T-helper 2 cell (primary cell): ENCODE measurements at places on chromosomes 7 and 10.

- DNase-seq = no peak
Measured at GRCh38 chr10:71761105-71761511, 12.2 kb downstream of the VSIR start.

DNA sequence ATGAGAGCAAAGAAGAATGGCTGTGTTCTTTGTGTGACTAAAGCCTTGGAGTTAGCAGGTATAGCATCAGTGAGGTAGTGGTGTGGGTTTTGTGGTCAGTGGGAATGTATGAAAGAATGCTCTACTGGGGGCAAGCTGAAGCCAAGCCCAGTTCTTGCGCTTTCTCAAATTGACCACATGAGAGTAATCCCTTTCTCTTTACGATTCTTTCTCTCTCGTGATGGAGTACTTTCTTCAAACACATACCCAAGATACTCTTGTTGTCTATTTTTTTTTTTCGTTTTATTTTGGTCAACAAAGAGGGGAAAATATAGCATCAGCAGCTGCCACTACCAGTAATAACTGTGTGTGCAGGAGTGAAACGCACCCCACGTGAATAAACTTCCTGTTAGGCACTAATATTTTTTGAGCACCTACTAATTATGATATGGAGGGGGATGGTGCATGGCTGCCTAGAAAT is 8.4 kb upstream of the PANK1 start:
- DNase-seq = no peak

- peak; percentile 50 for DNase-seq
Measured at GRCh38 chr10:58384095-58384494, 1.1 kb upstream of the TFAM start.

DNA sequence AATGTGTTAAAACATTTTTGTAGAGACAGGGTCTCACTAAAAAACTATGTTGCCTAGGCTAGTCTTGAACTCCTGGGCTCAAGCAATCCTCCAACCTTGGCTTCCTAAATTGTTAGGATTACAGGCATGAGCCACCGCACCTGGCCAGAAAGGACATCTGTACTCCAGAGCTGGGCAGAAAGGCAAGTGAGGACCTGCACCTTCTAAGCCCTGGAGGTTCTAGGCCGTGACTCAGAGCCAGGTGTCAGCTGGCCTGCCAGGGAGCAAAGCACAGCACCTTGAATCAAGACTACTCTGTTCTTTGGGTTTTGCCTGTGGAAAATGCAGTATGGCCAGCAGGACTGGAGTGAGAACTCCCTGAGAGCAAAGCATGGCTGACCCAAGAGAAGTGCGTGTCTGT is 396.5 kb downstream of the ADRA2A start:
- no peak for DNase-seq

DNA sequence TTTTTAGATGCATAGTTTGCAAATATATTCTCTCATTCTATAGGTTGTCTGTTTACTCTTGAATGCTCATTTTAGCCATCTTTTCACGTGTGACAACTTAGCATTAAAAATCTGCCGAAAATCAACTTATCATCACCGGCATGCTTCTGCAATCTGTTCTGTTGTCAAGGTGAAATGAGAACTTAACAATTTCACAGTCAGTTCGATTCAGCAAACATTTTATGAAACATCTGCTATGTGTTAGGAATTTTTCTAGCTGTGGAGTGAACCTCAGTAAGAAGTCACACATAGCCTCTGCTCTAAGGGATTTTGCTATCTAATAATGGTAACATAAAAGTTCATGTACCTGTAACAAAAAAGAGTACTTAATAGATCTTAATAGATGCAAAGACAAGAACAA is 256.1 kb downstream of the ZWINT start:
- no peak for DNase-seq

GRCh38 chr10:131726076-131726880 is 174.5 kb upstream of the PPP2R2D start:
- no peak for DNase-seq

GRCh38 chr7:17689361-17689902 is 250.9 kb downstream of the SNX13 start:
- DNase-seq = no peak

DNA sequence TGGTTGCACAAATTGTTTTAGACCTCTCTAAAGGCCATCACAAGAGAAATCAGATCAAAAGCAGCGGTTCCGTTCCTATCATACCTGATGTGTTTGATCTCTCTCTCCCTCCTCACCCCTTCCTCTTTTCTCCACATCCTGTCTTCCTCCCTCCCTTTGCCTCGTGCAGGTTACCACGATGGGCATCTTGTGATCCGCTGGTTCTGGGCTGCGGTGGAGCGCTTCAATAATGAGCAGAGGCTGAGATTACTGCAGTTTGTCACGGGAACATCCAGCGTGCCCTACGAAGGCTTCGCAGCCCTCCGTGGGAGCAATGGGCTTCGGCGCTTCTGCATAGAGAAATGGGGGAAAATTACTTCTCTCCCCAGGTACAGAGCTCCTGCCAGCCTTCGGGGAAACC is 28.5 kb upstream of the STK17A start:
- DNase-seq = no peak

DNA sequence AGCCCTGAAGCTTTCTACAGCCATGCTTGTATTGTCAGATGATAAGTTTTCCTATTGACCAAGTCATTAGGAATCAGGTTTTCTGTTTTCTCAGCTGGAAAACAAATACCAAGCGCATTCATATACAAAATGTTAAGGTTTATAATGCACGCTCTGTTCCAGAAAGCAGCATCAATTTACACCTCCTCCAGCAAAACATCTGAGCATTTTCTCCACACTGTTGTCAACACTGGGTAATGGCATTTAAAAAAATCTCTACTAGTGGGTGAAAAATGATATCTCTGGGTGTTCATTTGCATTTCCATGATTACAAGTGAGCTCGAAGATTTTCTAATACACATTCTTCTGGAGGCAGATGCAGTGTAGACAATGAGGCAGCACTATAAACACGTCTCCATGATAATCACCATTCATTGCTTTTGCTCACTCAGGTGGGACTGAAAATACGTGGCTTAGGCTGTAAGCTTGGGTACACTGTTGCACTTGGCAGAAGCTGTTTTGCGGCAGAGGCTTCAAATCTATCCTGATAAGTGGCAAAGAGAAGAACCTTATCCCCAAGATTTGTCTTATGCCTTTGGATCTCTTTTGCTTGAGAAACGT is 114.8 kb upstream of the PLPP4 start:
- DNase-seq = no peak

- DNase-seq = no peak
Measured at GRCh38 chr7:83984076-83984475, 210.5 kb downstream of the SEMA3A start.
